ENCODE measurements at places on chromosomes 5 and 9.
A peak's percentile ranks its signal among the peaks of the same experiment; 100 is the strongest.

GRCh38 chr9:91557327-91557726, 133.7 kb upstream of the NFIL3 start:
- DNase-seq = no peak

DNA sequence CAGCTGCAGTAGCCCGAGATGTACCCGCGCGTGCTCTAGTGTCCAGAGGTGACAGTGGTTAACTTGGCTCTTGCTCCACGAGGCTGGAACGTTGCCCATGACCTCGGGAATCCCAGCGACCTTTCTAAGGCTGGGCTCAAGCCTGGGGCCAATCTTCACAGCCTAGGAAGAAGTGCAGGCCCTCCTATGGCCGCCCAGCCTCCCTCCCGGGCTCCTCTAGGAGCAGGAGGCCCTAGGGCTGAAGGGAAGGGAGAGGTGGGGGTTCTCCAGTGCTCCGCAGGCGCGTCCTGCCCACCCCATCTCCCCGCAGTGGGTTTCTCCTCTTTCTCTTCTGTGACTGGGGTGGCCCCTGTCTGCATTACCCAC, 13.3 kb downstream of the NR2F1 start:
- no peak for DNase-seq

- no peak for DNase-seq
These were observed 48.6 kb upstream of the SH3PXD2B start for GRCh38 chr5:172502969-172503368.

DNA sequence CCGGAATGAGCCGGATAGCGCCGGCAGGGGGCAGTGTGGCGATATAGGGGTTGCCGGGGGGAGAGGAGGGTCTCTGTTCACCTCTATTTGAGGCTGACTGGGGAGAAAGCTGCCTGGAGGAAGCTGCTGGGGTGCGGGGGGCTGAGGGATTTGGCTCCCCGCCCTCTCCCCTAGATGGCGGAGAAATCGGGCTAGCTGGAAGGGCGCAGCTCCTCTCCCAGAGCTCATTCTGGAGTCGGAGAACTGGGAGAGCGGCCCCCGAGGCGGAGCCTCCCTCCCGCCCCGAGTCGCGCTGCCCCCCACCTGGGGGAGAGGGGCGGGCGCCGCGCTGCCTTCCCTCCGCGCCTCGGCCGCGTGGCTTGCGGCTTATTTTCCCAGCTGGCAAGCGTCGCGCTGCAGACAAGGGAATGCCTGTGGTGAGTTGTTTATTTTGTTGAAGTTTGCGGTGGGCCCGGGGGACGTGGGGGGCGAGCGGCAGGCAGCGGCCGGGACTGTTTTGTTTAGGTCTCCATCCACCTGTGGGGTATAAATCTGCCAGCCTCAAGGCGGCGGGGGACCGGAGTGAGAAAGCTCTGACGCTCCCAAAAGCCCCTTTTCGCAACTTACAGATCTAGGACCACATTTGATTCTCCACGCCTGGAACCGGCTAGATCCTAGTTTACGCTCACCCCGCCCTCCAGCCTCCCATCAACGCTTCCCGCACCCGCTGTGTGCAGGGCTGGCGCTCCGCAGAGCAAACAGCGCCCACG, 4.1 kb upstream of the RGMB start:
- DNase-seq = peak; percentile 10

DNA sequence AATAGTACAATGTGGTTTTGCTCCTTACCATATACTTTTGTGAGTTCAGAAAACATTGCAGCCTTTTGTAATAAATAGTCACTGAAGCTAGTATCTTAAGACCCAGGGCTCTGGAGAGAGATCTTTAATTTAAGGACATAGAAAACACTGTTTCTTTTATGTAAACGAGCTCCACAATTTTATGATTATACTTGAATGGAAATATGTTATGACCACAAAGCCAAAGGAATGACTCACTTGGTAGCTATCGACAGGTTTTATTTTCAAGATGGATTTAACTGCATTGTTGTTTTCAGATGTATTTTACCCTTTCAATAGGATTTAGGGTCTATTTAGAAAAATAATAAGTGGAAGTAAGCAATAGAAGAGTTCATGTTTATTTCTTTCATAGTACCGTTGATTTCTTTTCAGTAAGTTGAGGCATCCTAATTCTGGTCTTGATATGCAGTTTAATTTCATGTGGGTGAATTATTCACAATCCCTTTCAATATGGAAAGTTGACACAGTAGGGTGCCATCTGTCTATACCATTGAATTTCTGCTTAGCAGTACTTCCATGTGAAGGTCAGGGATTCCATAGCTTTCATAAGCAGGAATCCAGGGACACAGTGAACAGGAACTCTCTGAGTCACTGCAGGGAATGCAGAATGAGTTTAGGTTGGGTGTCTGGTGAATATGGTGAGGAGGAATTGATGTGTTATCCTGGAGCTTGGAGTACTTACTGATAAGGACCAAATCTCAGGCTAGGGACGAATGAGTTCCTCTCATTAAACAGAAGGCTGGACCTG, 157.6 kb downstream of the CD180 start:
- DNase-seq = no peak

Data from activated naive CD4-positive, alpha-beta T cell (primary cell).